Activated T-cell treated with anti-CD3 and anti-CD28 coated beads for 1 hour (primary cell): ENCODE measurements at places on chromosomes 5 and 9.

- no peak for DNase-seq
Measured at GRCh38 chr9:93670208-93671019, 94.0 kb downstream of the PHF2 start.

- no peak for DNase-seq
Measured at GRCh38 chr9:92738661-92739081, 26.0 kb downstream of the BICD2 start.

- no peak for DNase-seq
Measured at GRCh38 chr9:3526997-3527940, 1.5 kb upstream of the RFX3 start.

GRCh38 chr5:88824892-88825583, 57.9 kb downstream of the MEF2C start:
- DNase-seq: no peak

DNA sequence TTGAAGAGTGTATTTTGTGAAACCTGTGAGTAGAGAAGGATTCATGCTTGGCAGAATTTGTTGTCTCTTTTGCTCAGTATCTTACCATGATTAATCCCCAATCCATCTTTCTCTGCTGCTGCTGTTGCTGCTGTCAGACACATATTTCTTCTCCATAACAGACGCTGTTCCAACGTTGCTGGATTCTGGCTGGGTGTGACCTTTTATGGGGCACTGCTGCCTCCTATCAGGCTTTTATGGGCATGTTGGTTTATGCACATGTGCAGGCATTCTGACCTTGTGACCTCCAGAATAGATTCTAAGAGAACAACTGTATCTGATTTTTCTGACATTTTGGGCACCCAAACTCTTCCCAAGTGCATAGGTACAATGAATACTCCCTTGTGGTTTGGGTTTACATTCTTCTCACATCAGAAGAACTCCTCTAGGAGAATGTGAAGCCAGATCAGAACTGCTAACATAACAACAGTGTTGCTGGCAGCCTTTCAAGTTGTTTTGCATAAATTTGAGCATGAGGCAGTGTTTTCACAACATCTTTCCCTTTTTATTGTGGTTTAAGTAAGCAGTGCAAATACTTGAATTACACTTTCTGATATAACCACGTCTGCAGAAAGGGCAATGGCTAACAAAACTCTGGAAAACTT, 9.2 kb upstream of the ISL1 start:
- DNase-seq: no peak

GRCh38 chr9:78866207-78867132, 569.5 kb downstream of the PSAT1 start:
- no peak for DNase-seq

- DNase-seq: no peak
Measured at GRCh38 chr5:71780597-71780996, 61.5 kb downstream of the CARTPT start.

DNA sequence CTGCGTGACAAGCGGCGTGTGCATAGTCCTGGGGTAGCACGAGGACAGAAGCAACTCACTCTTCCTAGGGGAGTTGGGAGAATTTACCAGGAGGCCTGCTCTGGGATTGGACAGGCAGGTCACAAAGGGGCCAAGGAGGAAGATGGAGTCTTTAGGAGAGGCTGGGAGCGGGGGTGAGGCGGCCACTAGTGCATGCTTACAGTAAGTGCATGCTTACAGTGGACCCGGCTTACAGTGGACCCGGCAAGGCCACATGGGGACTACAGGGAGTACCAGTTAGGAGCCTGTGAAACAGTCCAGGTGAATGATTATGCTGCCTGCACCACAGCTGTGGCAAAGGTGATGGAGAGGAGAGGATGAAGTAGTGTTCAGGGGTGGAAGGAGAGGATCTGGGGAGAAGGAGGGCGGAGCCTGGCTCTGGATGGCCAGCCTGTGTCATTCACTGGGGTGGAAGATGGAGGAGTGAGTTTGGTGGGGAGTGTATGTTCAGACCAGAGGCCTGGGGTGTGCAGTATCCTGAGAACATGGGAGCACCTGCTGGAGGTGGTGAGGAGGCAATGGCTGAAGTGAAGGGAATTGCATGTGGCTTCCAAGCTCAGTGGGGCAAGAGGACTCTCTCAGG, 78.7 kb downstream of the CRB2 start:
- no peak for DNase-seq

DNA sequence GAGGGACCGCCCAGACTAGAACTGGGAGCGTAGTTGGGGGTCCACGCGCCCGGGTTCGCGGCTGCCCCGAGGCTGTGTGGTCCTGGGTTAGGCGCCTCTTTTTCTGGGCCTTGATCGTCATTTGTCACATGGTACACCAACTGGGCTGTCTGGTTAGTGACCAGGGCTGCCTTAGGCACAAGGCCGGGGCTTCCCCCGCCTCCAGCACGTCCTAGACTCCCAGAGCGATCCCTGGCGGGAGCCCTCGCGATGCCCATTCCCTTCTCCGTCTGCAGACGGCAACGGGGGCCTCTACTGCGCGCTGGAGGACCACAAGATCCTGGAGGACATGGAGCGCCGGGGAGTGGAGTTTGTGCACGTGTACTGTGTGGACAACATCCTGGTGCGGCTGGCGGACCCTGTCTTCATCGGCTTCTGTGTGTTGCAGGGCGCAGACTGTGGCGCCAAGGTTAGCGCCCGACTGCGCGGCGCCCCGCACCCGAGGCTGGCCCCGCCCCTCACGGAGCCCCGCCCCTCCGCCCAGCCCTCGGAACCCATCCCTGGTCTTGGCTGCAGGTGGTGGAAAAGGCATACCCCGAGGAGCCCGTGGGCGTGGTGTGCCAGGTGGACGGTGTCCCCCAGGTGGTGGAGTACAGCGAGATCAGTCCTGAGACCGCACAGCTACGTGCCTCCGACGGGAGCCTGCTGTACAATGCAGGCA, 1.5 kb downstream of the UAP1L1 start:
- DNase-seq: no peak

- DNase-seq: no peak
Measured at GRCh38 chr5:61280205-61280604, 51.9 kb upstream of the ZSWIM6 start.

- DNase-seq: no peak
Measured at GRCh38 chr5:56669534-56670483, 145.5 kb upstream of the MAP3K1 start.

DNA sequence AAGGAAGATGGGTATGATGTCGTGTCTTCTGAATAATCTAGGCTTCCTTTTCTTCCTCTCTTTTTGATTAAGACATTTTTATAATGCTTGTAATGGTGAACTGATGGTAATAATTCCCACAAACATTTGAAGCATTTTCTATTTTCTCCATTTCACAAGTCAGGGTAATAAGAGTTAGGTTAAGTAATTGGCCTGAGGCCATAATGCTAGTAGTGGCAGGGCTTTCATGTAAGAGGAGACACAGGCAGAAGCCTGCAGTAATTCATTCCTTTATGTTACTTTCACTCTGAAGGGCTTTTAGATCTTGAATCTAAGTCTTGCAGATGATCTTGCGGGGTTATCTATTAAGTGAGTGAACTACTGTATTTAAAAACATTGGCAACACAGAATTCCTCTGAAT, 374.9 kb downstream of the MAT2B start:
- no peak for DNase-seq

DNA sequence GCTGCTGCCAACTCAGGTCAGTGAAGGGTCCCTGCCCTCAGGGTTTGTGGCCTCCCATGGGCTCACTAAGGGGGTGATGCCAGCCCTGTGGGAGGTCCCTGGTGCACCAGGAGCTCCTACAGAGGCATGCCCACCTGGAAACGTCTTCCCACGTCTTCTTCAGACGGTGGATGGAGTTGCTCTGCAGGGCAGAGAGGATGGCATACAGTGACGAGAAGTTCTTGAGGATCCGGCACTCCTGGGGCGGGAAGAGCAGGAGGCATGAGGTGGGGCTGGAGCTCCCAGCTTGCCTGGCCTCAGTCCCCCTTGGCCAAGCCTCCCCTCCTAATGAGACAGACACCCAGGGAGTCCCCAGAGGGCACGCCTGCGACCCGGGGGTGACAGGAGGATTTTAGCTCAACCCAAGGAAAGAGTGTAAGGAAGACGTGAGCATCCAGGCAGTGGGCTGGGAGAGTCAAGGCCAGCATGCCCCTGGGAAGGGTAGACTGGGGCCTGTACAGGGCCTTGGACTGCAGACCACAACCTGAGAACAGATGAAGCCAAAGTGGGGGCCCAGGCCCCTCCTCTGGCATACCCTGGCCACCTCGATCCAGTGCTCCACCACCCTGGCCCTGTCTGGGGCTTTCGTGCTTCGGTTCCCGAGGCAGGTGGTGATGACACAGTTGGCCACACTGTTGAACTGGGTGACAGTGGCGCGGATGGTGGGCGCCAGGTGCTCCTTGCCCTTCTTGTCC, 14.4 kb downstream of the RALGDS start:
- DNase-seq: no peak

GRCh38 chr9:131262327-131263032, 13.8 kb downstream of the FAM78A start:
- DNase-seq: no peak

DNA sequence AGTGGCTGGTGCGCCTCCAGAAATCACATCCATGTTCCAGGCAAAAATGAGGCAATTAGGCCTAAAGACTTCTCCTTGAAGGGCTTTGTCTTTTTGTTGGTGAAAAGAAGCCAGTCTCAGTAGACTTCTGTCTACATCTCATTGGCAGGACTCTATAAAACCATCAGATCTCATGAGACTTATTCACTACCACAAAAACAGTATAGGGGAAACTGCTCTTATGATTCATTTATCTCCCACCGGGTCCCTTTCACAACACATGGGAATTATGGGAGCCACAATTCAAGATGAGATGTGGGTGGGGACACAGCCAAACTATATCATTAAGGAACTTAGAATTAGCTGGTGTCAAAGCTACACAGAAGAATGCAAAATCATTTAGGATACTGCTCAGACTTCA, 77.7 kb upstream of the SNX2 start:
- no peak for DNase-seq

DNA sequence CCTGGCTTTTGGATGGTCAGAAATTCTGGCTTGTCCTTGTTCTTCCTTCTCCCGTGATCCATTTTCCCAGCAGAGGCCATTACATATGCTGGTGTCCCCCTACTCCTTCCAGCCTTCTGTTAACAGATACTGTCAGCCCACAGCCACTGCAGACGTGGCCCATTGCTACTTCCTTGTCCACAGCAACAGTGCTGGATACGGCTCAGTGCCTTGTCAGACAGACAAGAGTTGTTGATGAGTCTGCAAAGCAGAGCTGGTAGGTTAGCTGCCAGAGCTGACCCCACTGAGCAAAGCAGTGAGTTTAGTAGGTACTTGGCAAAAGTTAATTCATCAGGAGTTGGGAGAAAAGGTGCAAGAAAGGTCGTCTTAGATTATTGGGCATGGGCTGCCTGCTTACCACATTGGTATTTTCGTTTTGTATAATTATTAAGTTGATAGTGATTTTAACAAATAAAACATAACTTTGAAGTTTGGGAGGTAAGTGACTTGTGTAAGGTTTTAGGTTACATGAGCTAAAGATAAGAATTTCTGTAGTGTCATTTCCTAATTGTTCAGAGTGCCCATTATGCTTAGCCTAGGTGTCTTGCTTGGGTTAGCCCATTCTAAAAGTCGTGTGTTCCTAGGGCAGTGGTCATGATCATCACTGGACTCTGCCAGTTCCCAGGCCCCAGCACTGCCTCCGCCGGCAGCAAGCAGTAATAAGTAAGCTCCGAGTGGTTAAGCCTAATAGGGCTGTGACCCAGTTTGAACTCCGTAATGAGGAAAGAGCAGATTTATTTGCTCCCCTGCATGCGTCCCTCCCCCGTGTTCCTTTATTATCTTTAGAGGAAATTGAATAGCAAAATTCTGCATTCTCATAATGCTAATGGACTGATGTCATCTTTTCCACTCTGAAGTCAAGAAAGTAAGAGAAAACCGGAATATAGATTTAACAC, 292.0 kb downstream of the FANCC start:
- no peak for DNase-seq

- no peak for DNase-seq
Measured at GRCh38 chr5:34490506-34491250, 165.4 kb upstream of the RAI14 start.

DNA sequence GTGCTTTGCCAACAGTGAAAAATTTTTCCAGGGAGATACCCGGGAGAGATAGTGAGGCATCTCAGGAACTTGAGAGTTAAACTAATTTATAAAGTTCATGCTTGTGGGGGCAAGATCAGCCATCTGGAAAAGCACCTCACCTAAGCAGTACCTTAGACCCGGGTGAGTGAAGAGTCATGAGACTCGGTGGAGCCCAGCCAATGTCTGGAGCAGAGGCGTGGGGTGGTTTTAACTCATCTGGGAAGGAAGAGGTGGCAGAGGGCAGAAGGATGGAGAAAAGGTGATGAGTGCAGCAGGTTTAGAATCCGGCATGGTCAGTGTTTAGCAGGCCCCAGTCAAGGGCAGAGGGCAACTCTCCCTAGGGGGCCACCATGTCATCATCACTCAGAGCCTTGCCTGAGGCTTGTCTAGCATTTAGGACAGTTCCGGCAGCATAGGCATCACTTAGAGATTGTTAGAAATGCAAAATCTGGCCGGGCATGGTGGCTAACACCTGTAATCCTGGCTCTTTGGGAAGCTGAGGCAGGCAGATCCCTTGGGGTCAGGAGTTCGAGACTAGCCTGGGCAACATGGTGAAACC, 4.3 kb upstream of the RNF183 start:
- no peak for DNase-seq

DNA sequence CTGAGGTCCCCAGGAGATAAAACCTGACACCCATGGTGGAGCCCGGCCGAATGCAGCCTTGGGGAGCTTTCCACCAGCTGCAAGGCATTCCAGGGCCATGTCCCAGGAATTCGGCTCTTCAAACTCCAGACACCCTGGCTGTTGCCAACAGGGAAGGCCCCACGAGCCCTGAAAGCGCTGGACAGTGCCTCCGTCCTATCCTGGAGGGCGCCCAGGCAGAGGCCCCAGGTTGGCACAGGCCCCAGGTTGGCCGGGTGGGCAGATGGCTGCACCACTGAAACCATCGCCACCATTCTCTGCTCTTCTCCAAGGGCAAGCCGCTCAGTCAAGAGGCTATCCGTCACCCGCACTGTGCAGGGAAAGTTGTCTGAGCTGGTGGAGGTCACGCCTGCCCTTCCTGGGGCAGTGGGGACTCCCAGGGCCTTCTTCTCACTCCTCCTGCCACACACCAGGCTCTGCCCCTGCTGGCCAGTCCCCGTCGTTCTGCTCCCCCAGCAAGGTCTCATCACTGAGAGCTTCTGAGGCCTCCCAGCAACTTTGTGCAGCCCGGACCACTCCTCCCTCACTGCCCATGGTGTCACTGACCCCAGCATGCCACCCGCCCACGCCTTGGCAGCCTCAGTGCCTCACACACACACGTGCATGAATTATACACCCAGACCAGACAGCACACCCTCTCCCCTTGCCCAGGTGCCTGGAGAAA, 21.2 kb downstream of the SLC6A3 start:
- DNase-seq: no peak
